ENCODE measurements at places on chromosomes 5 and 9. TPM values are rescaled to one million over a fixed set of nuclear protein-coding genes. Genes with fewer than 3 reads are reported as not detected.

DNA sequence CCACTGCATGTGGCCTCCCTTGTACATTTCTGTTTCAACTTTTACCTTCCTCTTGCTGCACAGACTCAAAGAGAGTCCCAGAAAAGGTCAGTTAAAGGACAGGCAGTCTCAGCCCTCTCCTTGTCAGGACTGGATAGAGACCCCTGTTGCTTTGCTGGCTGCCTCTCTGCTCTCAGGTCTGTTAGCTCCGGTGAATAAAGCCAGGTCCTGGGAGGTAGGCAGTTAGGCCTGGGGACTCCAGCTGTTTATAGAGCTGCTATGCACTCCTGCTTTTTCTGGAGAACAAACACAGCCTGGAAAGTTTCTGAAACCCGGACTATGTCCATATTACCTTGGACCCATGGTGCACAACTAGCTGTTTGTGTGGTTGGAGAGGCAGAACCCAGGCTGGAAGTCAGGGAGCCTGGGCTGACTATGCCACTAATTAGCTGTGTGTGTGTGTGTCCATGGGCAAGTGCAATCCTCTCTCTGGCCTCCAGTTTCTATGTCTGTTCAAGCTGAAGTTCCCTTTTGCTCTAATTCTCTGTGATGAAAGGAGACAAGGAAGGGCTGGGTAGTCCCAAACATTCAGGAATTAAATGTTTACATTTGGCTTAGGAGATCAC, 42.9 kb downstream of the GLRA1 start:
- peak; percentile 25 for DNase-seq
- H3K36me3 ChIP-seq, result no peaks in the 10 kb centered on the region
- H3K27me3 ChIP-seq, result peaks cover 4% of the 10 kb centered on the region
- H3K4me1 ChIP-seq, result no peaks in the 10 kb centered on the region
- no peak overlapping the region for H3K4me3 ChIP-seq
- H3K27ac ChIP-seq, result no peak overlapping the region

SLC4A9 gene
- total RNA-seq, result not detected

DNA sequence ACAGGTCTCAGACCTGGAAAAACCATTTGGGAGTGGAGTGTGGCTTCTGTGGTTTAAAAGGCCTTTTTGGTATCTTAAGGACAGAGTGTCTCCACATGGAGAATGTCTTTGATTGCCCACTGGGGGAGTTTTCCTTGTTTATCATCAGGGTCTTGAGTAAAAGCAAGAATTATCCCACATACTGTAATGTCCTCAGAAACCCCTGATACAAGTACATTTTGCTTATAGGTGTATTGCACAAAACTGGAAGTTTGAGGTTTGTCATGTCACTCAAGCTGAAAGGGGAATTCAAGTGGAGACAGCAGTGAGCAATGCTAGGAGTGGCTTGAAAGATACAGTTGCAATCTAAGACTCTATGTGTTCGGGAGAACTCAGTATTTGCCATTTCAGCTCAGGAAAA, 62.7 kb upstream of the GRAMD2B start:
- H3K4me1 ChIP-seq, result no peaks in the 10 kb centered on the region
- no peak overlapping the region for H3K27ac ChIP-seq
- DNase-seq, result no peak
- peaks cover 7% of the 10 kb centered on the region for H3K36me3 ChIP-seq
- no peak overlapping the region for H3K4me3 ChIP-seq

RNF183 gene
- total RNA-seq, result not detected

DNA sequence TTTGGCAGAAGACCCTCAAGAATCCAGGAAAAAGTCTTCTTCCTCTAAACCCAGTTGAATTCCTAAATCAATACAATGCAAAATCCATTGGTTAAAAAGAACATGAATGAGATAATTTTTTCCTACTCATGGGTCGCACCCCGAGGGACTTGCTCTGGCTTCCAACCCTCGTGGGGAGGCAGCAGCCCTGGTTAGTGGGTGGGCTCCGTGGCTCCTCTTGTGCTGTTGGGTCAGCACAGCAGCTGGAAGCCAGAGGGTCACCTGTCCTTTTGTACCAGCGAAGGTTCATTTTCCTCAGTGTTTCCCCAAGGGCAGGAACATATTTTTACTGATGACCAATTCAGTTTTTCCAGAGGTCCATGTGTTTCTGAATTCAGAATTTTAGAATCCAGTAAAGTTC, 120.6 kb upstream of the S1PR3 start:
- no peak overlapping the region for H3K27ac ChIP-seq
- H3K4me1 ChIP-seq, result no peaks in the 10 kb centered on the region
- DNase-seq, result no peak
- no peak overlapping the region for H3K4me3 ChIP-seq
- no peaks in the 10 kb centered on the region for H3K36me3 ChIP-seq
- H3K27me3 ChIP-seq, result no peaks in the 10 kb centered on the region

DNA sequence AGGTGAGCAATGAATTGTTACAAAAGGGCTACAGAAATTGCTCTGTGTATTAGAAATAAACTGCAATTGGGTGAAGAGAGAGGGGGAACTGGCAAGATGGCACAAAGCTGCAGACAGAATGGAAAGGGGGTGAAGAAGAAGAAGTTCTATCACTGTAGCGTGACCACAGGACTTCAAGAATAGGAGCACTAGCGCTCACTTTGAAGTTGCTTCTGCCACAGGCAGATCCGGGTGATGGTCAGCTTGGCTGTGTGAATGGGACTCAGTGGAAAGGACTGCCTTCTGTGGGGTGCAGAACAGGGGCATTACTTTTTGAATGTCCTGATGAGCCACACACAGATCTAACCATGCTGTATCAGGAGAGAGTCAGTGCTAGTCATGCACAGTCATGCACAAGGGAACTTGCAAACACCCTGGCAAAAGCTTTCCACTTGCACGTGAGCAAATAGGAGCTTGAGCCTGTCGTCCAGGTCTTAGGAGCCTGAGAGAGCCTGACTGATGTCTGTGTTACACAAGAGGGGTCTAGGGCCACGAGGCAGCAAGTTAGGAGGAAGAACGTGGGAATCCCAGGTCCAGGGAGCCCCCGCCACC, 16.3 kb downstream of the IL5 start:
- no peaks in the 10 kb centered on the region for H3K36me3 ChIP-seq
- no peaks in the 10 kb centered on the region for H3K27me3 ChIP-seq
- H3K4me3 ChIP-seq, result no peak overlapping the region
- no peak overlapping the region for H3K27ac ChIP-seq
- no peaks in the 10 kb centered on the region for H3K4me1 ChIP-seq

TAF1L gene
- 0.04 TPM for total RNA-seq

SURF6 gene
- total RNA-seq, result 27.6 TPM

FBP1 gene
- 2.5 TPM for total RNA-seq

- no peaks in the 10 kb centered on the region for H3K36me3 ChIP-seq
- H3K4me3 ChIP-seq, result no peak overlapping the region
- no peak overlapping the region for H3K27ac ChIP-seq
- H3K27me3 ChIP-seq, result no peaks in the 10 kb centered on the region
- no peak for DNase-seq
Measured at GRCh38 chr5:3333105-3333504, 262.5 kb upstream of the IRX1 start.

DNA sequence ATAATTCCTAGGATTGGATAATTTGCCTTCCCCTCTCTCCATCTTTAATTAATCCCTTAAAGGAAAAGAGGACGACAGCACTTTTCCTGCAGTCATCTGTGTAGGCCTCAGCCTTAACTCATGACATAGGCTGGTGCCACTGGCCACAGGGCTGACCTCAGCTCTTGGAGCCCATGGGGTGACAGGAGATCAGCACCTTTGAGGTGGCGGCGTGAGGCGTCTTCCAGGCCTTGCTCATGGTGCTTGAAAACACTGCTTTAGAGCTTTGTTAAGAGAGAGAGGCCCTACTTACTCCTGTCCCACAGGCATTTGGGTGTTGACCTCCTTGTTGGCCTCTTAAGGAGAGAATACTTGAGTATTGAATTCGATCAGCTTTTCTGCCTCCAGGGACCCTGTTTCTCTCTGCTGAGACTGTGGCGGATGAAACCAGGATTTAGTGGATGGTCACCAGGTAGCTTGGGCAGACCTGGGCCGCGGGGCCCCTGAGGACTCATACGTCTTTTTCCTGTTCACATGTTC, 23.4 kb downstream of the TENT4A start:
- H3K36me3 ChIP-seq, result peaks cover 9% of the 10 kb centered on the region
- H3K4me3 ChIP-seq, result no peak overlapping the region
- no peak for DNase-seq
- no peaks in the 10 kb centered on the region for H3K4me1 ChIP-seq
- no peak overlapping the region for H3K27ac ChIP-seq
- no peaks in the 10 kb centered on the region for H3K27me3 ChIP-seq

GRCh38 chr9:30932226-30932625, 1452.2 kb upstream of the ACO1 start:
- no peak overlapping the region for H3K4me3 ChIP-seq
- no peaks in the 10 kb centered on the region for H3K27me3 ChIP-seq
- H3K4me1 ChIP-seq, result no peaks in the 10 kb centered on the region
- no peaks in the 10 kb centered on the region for H3K36me3 ChIP-seq
- DNase-seq, result no peak

GRCh38 chr9:21687351-21687750, 115.1 kb upstream of the MTAP start:
- DNase-seq, result no peak
- H3K27me3 ChIP-seq, result no peaks in the 10 kb centered on the region
- no peaks in the 10 kb centered on the region for H3K36me3 ChIP-seq
- no peak overlapping the region for H3K27ac ChIP-seq
- H3K4me1 ChIP-seq, result no peaks in the 10 kb centered on the region
- H3K4me3 ChIP-seq, result no peak overlapping the region

- no peaks in the 10 kb centered on the region for H3K27me3 ChIP-seq
- DNase-seq, result no peak
- no peak overlapping the region for H3K27ac ChIP-seq
Measured at GRCh38 chr9:108078811-108079210, 589.2 kb upstream of the KLF4 start.

All from GM23338 (cell line).